ENCODE measurements at places on chromosomes 7 and 10.

- DNase-seq, result peak; percentile 56
Measured at GRCh38 chr7:55432939-55433784, 68.0 kb downstream of the LANCL2 start.

- no peak for DNase-seq
Measured at GRCh38 chr7:11746591-11746990, 85.4 kb downstream of the THSD7A start.

- no peak for DNase-seq
Measured at GRCh38 chr7:85054306-85054705, 132.6 kb downstream of the SEMA3D start.

DNA sequence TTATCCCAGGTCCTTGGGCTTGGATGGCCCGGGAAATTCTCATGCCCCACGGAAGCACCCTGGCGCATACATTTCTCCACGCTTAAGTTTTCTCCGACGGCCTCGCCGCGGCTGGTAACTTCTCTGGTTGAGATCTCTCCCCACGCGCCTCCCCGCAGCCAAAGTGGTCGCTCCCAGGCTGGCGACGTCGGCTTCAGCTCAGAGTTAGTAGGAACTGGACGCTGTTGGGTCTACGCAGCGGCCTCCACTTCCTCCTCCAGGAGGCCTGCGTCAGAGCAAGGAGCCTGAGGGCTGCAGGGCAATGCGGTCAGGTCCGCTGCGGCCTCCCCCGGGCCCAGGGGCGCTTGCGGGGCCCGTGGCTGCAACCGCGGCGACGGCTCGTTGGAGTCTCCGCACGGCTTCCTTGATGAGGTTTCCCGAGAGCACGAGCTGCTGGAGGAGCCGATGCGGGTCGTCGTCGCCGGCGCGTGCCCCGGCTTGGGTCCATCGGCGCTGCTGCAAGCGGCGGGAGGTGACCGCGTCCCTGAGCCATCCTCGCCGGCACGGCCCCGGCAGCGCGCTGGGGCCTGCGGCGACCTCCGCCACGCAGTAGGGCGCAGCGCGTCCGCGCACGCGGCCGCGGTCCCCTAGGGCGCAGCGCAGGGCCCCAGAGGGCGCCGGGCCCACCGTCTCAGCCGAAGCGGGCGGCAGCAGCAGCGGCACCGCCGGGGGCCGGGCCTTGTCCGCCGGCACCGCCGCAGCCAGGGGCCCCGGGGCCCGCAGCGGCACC is 744 bp downstream of the FRAT2 start:
- no peak for DNase-seq

DNA sequence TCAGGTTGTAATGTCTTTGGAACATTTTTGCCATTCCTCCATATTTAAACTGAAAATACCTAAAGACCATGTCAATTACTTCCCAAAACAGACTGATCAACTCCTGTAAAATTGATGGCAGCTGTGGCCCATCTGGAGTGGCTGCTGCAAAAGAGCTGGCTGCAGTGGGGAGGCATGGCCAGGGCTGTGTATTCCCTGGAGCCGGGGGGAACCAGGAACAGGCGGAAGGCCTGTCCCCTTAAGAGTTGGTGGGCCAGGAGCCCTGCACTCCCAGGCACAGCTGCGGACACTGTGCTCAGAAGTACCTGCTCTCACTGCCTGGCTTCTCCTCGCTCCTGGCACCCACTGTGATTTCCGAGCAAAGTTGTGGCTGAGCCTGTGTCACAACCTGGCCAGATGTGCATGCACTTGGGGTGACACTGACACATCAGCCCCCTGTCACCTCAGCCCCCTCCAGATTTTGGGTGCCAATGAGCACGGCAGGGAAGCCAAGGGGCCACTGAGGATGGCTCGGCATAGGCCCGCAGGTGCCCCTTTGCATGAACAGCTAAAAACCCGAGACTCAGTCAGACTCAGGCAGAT is 116.1 kb downstream of the DGKB start:
- DNase-seq, result no peak

DNA sequence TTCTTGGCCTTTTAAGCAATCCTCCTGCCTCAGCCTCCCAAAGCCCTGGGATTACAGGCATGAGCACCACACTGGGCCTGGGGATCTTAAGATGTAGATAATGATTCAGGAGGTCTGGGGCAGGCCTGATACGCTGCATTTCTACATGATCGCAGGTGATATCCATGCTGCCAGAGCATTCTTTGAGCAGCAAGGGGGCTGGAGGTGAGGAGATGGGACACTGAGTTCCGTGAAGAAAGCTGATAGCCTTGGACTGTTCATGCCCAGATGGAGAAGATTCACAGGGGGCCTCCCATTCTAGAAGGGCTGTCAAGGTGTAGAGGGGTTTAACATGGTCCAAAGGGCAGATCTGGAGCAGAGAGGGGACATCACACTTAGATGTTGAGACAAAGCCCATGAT is 480.3 kb downstream of the RPS24 start:
- no peak for DNase-seq

- DNase-seq, result no peak
Measured at GRCh38 chr7:94297397-94297838, 97.3 kb upstream of the COL1A2 start.

DNA sequence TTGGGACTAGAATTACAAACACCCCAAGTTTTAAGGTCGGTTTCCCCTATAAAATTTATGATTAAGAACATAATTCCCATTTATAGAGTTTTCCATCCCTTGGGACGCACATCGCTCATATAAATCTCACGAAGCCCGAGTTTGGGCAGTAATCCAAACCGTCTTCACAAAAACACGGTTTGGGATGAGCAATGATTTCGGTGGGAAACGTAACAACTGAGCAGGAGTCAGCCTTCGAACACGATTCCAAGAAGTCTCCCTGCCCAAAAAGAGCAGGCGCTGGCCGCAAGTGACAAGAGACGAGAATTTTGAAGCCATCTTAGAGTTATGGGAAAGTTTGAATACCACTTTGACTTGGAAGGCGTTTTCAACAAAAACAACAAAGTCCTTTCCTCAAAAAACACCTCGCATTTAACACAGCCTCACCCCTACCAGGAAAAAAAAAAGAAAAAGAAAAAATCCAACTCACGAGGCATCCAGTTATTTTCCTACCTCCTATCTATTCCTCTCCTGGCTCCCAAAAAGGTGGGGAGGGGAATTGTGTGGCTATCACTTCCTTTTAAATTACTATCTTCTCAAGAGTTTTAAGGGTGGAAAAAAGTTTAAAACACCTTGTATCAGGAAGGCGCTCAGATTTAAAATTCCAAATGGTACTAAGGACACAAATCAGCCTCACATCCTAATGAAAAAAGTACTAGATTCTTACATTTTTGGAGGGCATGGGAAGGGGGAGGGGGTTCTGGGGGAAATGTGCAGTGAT is 1.6 kb downstream of the SEPHS1 start:
- DNase-seq, result no peak

DNA sequence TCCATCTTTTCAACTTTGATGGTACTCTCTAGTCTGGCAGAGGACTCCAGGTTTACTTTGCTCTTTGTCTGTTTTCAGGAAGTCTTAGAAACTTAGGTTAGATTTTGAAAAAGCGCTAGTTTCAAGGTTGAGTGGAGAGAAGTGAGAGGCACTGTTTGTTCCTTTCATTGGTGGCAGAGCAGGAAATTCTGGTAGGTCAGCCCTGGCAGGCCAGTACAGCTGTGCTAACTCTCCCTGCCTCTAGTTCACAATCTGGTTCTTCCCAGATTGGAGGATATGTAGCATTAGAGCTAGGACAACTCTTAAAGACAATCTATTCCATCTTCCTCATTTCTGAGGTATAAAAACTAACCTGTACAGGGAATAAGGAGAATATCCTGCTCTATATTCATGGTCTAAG is 160.9 kb upstream of the FZD1 start:
- no peak for DNase-seq

DNA sequence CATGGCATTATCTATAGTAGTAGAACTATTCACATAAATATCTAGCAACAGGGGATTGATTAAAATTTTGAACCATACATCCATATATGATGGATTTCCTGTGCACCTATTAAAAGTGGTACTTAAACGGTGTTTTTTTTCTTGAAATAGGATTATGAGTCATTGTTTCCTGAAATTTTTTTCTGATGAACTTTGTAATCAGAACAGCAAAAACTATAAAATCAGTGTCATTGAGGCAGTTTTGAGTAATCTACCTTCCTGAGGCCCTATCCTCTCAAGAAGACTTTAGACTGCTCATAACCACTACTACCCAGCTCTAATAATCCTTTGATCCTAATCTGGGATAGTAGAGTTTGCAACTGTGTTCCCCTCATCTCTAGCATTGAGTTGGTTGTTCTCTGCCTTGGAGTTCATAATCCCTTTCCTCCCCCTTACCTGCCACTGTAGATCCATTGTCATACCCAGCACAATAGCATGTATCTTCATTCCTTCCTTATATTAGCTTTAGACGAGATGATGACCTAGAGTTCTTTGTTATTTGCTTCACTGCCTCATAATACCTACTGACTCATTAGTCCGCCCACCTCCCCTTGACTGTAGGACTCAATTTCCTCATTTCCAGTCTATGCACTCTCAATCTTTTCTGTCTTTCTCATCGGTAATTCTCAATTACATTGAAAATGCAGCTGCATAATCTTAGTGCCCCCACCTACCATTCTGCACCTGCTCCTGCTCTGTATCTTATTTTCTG is 133.4 kb downstream of the LRRC4 start:
- no peak for DNase-seq

- DNase-seq, result peak; percentile 79
Measured at GRCh38 chr10:71319042-71319799, at the start of gene SLC29A3. TSS of gene SLC29A3 (plus strand) at chr10:71319259. CDS start at chr10:71319310, 51 bp downstream.

GRCh38 chr10:94006591-94007550 is 13.1 kb downstream of the PLCE1 start:
- no peak for DNase-seq

GRCh38 chr10:66277481-66277880 is 648.4 kb upstream of the LRRTM3 start:
- no peak for DNase-seq

GRCh38 chr7:42107484-42108240 is 129.3 kb downstream of the GLI3 start:
- DNase-seq, result peak; percentile 64

All from HTR-8/SVneo (cell line).